Fibroblast of skin of scalp (primary cell): ENCODE measurements at places on chromosomes 2 and 18.
A peak's percentile ranks its signal among the peaks of the same experiment; 100 is the strongest.

- peak; percentile 53 for DNase-seq
Measured at GRCh38 chr2:58834404-58834803, 593.3 kb upstream of the FANCL start.

- no peak for DNase-seq
Measured at GRCh38 chr2:216830346-216830745, 29.5 kb downstream of the TNP1 start.

DNA sequence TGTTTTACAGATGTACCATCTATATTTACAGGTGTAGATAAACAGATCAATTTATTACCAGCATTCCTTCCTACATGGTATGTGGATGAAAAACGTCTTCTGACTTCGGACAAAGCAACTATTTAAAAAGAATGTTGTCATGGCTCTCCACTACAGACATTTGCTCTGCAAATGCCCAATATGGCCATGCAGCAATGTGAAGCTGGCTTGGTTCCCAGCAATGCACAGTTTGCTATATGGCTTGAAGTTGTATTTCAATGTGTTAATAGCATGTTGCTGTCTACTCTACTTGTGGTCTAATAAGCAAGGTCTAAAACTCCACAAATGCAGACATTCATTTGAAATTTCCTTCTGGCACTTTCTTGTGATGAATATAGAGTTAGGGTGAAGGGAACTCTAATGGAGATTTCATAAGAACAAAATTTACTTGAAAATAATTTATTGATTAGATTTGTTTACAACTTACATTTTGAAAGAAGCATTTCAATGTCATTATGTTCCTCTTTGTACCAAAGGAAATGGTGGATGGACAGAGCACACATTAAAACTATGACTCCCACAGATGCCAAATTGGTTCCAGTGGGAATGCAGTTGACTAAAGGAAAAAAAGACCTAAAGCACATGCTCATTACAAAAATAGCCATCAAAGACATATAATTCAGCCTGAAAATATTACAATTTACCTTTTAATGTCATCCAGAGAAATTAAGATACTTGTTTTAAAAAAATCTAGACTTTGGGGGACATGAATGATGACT lies 234.0 kb downstream of the DYM start:
- peak; percentile 83 for DNase-seq

GRCh38 chr18:50410008-50410407 lies 35.2 kb downstream of the SKA1 start:
- DNase-seq = no peak

DNA sequence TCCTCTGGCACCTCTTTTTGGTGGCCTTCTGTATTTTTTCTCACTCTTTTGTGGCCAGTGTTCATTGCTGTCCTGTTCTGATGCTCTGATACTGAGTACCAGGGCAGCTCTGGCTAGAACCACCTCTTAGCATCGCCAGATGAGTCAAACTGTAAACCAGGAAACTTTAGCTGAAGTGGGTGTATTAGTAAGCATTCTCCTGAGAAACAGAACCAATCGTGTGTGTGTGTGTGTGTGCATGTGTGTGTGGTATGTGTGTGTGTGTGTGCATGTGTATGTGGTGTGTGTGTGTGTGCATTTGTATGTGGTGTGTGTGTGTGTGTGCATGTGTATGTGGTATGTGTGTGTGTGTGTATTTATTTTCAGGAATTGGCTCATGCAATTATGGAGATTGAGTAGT lies 166.3 kb upstream of the SKOR2 start:
- DNase-seq = no peak

DNA sequence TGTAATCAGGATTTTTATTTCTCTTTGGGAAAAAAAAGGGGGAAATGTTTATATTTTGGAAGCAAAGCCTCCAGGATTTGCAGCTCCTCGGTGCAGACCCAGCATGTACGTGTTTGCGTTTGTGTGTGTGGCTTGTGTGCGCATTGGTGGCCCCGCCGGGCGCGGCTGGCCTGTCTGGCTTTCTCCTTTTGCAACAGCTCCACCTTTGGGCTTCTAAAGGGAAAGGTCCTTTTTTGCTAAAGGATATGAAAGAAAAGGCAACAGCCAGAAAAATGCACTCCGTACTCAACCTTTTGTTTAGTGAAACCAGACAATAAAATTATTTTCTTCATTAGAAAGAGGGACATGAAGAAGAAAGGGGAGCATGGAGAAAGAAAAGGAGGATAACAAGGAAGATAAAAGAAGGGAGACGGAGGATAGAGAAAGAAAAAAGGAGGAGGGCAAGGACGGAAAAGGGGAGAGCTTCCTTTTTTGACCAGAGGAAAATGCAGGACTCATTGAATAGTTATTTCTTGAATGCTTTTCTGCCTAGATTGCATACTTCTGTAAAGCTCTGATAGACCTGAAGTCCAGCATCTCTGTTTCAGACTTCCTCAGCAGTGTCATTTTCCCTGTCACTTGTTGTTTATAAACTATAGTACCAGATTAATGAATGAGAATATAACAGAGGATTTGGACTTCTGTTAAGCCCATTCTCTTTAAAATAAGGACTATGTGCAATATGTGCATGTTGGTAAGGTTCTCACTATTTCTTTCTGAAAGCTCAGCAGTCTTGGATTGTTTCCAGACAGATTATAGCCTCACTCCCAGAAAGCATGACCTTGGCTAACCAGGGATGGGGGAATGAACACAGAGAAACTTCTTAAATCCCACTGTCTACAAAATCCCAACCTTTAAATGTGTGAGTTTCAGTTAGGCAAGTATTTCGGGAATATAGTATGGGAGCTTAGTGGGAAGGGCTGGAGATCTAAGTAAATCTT lies 563.1 kb upstream of the PIK3C3 start:
- peak; percentile 53 for DNase-seq

DNA sequence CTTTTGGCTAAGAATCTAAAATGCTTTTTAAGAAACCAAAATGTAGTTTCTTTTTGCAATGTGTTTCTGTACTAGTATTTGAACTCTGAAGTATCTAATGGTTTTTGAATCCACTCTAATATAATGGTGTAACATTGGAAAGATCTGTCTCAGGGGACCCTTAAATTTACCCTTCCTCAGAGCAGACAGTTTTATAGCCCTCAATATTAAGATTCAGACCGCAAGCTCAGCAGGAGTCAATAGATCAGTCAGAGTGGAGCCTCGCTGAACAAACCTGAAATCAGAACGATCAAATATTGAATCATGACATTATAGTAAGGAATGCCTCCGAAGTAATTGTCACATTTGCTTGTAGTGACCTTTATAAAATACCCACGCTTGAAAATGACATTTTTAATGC lies 18.3 kb downstream of the SGPP2 start:
- DNase-seq = no peak

GRCh38 chr18:44681076-44681970 lies 635 bp downstream of the SETBP1 start:
- no peak for DNase-seq

DNA sequence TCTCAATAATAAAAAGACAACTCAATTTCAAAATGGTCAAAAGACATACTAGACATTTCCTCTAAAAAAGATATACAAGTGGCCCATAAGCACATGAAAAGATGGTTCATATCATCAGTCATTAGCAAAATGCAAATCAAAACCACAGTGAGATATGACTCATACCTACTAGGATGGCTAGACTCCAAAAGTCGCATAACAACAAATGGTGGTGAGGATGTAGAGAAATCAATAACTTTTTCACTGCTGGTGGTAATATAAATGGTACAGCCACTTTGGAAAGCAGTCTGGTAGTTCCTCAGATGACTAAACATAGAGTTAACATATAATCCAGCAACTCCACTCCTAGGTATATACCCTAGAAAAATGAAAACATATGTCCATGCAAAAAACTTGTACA lies 242.3 kb upstream of the NOL4 start:
- DNase-seq = peak; percentile 4

DNA sequence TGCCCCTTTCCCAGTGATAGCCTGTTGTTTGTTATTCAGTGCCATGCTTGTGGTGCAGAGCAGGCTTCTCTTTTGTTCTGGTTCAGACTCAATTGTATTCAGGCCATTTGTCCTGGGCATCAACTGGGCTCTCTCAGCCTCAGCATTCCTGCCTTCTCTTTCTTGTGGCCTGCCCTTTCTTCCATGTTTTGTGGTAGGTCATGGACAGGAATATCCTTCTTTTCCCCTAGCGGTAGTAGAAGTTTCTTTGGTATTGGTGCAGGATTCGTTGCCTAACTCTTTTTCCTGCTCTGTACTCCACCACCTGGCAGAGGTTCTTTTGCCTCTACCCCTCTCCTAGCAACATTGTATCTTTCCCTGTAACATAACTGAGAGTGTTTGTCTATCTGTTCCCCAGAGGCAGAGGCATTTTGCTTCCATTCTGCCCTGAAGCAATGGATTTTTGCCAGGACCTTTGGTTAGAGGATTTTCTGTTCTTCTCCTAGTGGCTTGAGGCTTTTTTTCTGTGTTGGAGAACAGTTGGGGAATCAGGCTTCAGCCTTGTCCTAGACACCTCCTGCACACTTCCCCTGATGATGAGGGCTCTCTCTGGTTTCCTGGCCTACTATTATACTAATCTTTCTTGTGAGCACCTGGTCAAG lies 68.5 kb downstream of the NCOA1 start:
- peak; percentile 45 for DNase-seq

GRCh38 chr2:241656190-241656741 lies 18.8 kb downstream of the ATG4B start:
- DNase-seq = no peak

GRCh38 chr2:232861353-232861752 lies 8.7 kb upstream of the SNORC start:
- no peak for DNase-seq

DNA sequence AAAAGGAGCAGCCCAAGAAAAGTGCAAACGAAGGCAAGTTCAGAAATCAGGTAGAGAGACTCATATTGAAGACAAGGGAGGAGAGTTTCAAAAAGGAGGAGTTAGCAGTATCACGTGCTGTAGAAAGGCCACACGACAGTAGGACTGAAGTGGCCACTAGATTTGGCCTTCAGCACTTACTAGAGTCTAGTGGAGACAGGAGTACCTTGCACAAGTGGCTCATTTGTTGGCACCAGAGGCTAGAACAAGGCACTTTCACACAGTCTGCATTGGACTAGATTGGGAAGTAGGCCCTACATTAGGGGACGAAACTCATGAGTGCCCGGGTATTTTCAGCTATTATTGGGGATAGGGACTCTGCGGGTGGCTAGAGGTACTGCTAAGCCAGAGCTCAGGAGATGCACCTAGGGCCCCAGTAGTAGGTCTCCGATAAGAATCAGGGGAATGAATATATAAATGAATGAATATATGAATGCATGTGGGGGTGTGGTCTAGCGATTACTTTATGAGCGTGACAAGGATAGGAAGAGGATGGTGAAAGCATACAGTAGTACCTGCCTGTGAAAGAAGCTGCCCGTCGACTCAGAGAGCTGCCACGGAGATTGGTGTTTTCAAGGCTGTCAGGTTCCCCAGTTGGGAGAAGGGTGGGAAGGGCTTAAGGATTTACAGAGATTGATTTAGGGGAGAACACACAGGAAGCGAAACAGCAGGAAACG lies 1.4 kb upstream of the NCOA1 start:
- no peak for DNase-seq

- DNase-seq = peak; percentile 25
Measured at GRCh38 chr2:23940718-23941620, 706 bp downstream of the UBXN2A start.

GRCh38 chr2:73651591-73652230 lies 9.5 kb upstream of the NAT8 start:
- no peak for DNase-seq

DNA sequence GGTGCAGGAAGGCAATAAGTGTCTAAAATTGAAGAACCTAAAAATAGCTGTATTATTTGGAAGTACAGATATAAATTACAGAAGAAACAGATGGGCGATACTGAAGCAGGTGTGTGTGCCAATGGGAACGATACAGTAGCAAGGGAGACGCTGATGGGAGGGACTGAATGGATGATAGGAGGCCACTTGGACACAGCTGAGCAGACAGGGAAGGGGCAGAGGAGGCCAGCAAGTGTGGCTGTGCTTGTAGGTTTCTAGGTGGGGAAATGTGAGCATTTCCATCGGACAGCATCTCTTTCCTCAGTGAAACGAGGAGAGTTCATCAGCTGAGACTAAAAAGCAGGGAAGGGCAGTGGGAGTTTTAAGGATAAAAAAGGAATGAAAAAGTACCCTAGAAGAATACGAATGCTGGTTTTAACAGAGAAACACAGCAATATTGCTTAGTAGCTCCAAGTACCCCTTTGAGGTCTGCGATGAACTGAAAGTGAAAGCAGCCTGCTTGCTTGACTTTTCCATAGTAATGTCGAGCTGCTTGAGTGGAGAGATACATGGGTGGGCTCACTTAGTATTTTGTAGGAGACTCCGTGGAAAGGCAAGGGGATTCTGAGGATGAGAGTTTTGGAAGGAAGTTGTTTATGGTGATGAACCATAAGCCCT lies 91.7 kb upstream of the EPC2 start:
- DNase-seq = no peak

DNA sequence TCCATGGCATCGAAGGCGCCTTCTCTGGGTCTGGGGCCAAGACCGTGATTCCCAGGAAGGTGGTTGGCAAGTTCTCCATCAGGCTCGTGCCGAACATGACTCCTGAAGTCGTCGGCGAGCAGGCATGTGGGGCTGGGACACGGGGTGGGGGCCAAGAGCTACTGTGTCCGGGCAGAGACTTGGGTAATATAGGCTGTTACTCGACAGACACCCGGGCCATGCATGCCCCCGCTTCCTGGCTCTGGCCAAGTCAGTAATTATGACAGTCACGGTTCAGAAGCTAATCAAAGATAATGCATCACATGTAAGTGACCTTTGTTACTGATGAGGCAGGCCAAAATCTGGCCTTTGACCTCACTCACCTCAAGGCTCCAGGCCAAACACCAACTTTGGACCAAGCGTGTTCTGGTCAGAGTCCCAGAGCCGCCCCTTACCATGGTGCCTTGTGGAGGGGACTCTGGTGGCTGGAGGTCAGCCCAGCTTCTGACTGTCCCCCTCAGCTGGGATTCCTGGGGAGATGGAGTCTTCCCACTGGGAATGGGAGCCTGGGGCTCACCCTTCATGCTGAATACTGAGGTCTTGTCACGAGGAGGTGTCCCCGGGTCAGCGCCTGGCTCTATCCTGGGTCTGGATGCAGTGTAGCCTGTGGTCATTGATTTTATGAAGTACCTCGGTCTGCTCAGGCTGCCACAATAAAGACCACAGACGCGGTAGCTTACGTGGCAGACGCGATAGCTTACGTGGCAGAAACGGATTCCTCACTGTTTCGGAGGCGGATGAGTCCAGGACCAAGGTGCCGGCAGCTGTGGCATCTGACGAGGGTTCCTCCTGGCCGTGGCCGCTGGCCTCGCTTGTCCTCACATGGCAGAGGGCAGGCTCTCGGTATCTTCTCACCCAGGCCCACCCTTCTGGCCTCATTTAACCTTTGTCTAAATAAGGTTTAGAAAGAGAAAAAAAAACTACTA lies 17.7 kb upstream of the CNDP1 start:
- DNase-seq = no peak

GRCh38 chr2:166074430-166074829 lies 53.4 kb downstream of the SCN1A start:
- no peak for DNase-seq

DNA sequence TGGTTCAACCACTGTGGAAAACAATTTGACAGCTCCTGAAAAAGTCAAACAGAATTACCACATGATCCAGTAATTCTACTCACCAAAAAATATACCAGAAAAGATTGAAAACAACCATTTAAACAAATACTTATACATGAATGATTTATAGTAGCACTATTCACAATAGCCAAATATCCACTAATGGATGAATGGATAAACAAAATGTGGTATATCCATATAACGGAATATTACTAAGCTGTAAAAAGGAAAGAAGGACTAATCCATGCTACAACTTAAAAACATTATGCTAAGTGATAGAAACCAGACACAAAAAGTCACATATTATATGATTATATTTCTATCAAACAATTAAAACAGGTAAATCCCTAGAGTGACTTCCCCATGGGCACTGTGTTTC lies 131.5 kb downstream of the SPOPL start:
- DNase-seq = no peak

- no peak for DNase-seq
Measured at GRCh38 chr18:572091-572830, 7.9 kb upstream of the CETN1 start.
